ENCODE measurements at places on chromosomes 16 and 17.

DNA sequence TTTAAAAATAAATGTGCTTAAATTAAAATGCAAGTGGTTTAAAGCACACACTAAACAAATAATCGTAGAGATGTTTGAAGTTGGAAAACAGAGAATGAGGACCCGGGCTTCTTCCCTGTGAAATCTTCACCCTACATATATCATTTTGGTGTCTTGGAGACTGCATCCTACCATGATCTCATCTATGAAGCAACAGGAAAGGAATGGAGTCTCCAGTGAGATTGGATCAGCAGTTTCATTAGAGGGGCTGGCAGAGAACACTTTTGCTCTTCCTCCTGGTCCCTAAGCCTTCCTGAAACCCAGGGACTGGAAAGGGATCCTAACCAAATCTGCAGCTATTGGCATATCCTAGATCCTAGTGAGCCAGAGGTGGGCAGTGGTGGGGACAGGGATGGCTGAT is 85.0 kb downstream of the GRIN2A start:
- DNase-seq: no peak

DNA sequence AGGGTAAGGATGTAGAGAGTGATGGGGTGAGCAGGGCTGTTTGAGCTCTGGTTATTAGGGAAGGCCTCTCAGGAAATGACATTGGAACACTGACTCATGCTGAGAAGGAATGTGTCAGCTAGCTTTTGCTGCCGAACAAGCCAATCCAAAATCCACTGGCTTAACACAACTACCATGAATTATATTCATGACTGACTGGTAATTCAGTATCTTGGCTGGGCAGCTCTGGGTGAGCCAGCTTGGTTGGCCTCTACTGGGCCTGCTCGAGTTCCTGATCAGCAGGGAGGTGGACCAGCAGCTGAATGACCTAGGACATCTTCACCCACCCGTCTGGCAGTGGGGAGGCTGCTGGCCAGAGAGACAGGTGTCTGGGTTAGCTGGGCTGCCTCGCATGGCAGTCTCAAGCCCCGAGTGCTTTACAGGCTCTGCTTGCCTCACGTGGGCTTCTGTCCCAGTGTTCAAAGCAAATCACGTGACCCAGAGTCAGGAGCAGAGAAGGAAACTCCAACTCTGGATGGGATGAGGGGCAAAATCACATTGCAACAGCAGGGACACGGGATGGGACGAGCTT is 209.4 kb downstream of the KATNIP start:
- DNase-seq: no peak

DNA sequence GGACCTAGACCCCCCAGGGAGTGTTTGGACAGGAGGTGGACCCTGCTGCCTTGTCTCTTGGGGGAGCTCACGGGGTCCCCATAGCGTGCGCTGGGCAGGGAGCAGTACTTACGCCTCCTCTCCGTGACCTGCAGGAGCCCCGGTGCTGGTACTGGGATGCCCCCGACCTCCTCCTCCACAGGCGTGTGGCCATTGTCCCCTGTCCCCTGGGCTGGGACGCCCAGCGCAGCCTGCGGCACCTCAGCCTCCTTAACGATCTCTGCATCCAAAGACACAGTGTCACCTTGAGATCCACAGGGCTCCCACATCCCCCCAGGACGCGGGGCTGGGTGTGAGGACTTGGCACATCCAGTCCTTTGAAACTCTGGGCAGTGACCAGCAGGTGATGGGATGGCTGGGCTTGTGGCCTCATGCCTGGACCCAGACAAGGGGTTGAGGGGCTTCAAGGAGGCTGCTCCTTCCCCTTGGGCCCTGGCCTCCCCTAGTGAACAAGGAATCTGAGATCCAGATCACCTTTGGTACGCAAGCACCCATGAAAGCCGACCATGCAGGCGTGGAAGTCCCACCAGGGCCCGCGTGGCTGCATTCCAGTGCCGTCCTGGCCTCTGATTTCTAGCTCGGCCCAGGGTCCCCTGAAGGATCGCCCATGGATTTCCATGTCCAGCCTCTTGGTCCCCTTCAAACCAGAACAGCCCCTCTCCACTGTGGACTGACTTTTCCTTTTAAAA is 9.9 kb downstream of the DBNDD1 start:
- no peak for DNase-seq

DNA sequence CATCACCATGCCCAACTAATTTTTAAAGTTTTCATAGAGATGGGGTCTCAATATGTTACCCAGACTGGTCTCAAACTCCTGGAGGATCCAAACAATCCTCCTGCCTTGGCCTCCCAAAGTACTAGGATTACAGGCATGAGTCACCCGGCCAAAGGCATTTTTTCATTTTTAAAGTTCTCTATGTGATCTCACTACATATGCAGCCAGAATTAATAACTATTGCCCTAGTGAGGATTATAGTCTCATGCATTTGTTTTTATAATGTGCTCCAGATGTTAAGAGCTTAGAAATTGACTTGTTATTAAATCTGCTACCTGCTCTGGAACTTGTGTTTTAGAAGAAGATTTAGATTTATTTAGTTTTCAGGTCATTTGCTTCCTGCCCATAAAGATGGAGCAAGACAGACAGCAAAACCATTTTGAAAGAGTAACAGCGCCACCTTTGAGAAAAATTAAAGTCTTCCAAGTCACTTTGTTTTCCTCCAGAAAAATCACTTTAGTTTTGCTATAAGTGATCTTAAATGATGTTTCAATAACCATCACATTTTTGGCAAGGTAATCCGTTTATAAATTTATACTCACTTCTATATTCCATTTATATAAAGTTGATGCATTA is 79.5 kb downstream of the CA4 start:
- peak; percentile 53 for DNase-seq
